ENCODE measurements at places on chromosomes 3 and 15.

GRCh38 chr3:133547432-133548041 is 25.9 kb upstream of the CDV3 start:
- DNase-seq, result no peak

DNA sequence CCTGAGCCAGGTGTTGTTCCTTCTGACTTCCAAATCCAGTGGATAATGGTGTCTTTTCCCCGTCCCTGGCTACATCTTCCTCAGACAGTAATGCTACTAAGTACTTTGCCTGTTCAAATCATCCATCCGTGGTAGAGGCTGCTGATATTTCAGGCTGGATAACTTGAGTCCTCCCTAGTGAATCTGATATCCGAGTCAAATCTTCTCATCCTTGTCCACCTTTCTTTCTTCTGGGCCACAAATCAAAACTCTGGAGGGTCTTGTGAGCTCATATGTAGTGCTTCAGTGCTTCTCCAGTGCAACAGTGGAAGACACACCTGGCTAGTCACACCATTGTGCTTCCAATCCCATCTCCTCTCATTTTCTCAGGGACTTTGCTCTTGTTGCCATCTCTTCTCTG is 11.2 kb downstream of the SH3GL3 start:
- no peak for DNase-seq

DNA sequence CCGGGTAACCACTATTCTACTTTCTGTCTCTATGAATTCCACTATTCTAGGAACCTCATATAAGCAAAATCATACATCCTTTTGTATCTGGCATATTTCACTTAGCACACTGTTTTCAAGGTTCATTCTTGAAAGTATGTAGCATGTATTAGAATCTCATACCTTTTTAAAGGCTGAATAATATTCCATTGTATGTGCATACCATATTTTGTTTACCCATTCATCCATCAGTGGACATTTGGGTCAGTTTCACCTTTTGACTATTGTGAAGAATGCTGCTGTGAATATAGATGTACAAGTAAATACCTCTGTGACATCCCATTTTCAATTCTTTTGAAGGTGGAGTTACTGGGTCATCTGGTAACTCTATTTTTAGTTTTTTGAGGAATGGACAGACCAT is 36.6 kb upstream of the SEC22A start:
- DNase-seq, result no peak

DNA sequence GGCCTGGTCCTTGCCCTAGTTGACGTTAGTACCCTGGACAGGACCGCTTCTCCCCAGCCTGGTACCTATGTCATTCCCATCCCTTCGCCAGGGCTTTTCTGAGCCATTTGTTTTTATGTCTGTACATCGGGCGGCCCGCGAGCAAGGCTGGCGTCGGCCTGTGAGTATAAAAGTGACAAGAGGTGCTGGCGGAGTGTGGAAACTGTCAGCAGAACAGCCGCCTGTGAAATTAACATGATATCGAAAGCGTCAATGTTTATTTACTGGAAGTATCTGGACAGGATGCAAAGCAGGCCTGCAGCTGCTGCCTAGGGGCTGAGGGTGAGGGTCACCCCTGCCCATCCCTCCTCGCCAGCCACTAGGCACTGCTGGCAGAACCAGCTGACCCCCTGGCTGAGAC is 33.4 kb downstream of the LINGO1 start:
- no peak for DNase-seq

DNA sequence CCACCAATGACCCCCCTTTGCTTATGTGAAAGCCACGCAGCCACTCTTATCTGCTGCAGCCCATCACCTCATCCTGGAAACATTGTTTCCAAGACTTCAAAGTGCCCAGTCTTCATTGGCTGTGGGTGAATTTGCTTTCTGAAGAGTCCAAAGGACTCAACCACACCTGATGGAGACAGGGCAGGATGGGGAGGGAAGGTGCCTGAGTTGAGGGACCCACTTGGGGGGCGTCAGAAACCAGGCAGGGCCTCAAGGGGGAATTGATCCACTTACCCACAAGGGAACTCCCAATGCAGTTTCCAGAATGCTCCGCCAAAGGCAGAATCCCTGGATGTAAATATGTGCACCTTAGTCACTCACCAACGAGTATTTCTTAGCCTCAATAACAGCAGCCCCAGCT is 147.9 kb upstream of the ATP2B2 start:
- DNase-seq, result no peak

- DNase-seq, result no peak
Observed at GRCh38 chr3:4581124-4581424, 87.9 kb downstream of the ITPR1 start.

DNA sequence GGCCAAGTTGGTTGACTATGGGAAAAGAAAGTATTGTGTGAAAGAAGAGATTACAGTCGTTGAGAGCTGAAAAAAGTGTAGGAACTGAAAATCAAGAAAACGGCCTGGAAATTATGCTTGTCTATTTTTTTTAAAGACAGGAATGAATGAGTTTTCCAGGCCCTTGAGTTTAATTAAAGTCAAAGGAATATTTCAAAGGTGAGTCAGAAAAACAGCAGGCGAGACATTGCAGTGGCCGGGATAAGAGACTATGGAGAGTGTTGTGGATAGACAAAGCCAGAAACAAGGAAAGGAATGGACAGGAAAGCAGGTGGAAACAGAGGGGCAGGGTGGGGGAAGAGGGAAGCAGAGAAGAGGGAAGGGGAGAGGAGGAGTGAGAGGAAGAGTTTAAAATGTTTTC is 275.1 kb upstream of the LRTM1 start:
- DNase-seq, result no peak

- no peak for DNase-seq
Observed at GRCh38 chr15:75446151-75446550, 5.3 kb downstream of the SIN3A start.

- DNase-seq, result no peak
Observed at GRCh38 chr3:13303410-13303809, 116.7 kb downstream of the NUP210 start.

DNA sequence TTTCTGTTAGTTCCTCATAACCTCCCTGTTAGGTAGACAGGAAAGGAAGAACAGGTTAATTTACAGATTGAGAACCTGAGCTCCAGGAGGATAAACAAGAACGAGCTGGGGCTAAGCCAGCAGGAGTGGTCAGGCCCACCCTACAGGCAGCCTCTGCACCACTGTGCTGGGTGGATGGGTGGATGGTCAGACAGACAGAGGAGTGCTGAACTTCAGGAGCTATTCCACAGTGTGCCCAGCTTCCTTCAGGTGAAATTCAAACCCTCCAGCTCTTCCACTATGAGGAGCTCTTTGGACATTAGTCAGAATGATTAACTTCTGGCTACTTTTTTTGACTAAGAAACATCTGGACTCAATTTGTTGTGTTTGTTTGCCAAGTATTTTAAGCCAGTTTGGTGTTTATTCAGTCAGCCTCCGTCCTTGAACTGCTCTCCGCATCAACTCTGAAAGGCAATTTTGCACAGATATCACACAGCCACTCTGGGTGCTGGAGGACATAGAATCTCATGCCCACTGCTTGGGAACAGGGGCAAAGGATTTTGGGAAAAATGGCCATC is 361.9 kb downstream of the CLSTN2 start:
- no peak for DNase-seq

Data from activated naive CD4-positive, alpha-beta T cell (primary cell).